T-cell (primary cell): ENCODE measurements at places on chromosomes 6 and 20.

- peak; percentile 2 for DNase-seq
Measured at GRCh38 chr6:113854531-113855499, 2.3 kb upstream of the MARCKS start.

DNA sequence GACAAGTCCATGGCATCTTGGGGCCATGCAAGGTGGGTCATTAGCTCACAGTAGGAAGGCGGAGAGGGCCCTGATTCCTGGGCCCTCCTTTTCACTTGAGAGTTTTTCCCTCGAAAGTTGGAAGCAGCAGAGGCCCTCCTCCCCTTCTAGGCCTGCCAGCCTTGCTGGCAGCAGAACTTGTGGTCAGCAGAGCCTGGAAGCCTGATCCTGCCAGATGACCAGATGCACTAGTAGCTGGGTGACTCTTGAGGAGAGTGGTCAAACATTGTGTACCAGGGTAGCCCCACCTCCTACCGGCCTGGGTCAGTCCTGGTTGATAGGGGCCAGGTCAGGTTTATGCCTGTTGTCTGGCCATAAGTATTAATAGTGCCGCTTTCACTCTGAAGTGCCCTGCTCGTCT lies 3.8 kb upstream of the HMGA1 start:
- no peak for DNase-seq

DNA sequence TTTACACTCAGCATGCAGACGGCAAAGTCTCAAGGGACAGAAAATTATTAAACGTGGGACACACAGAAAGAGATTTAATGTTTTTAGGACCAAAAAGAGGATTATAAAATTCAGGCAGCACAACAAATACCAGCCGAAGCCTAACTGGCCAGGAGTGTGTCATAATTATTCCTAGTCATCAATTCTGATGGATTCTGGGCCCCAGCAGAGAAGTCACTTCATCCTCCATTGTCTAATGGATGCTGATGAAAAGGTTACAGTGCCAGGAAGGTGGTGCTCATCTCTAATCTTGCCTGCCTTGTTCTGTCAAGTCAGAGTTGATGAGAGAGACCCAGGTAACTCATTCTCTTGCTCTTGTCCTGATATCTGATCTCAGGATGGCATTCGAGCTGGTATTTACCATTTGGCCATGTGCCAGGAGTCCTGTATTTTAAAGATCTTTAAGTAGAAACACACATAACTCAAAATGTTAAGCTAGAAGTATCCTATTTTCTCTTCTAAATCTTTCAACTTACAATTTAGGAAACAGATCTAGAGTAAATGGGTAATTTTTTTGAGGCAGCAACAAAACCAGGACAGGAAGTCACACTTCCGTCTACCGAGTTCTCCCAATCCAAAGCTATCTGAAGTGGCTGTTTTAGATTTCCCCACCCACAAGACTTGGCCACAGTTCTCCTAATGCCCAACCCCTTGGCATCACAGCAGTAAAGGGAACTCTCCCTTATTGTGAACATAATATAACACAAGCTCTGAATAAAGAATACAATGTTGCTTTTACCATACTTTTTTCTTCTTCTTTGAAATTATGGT lies 50.0 kb downstream of the ADAT2 start:
- no peak for DNase-seq

GRCh38 chr6:15090145-15090579 lies 155.7 kb upstream of the JARID2 start:
- DNase-seq = no peak
